ENCODE measurements at places on chromosomes 2 and 18.

GRCh38 chr2:19823507-19823906 is 78.3 kb downstream of the TTC32 start:
- no peak for DNase-seq

- no peak for DNase-seq
Measured at GRCh38 chr2:45505138-45505537, 105.9 kb downstream of the SRBD1 start.

DNA sequence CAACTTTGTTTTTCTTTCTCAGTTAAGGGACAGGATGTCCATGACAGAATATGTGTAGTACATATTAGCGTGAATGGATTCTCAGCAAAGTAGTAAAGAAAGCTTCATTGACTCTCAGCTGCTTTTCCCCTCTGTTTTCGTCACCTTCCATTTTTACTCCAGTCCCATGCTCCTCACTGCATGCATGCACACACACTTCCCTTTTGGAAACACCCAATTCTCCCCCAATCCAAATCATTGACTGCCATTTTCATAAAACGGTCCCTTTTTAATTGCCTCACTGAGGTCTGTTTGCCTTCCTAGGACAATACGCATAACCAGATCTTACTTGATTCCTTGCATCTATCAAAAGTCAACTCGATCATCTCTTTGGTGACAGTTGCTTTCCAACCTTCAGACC is 287.5 kb upstream of the PARD3B start:
- DNase-seq = no peak

- no peak for DNase-seq
Measured at GRCh38 chr18:2606335-2606734, 35.0 kb downstream of the NDC80 start.

GRCh38 chr2:104852090-104852666 is 1.7 kb upstream of the POU3F3 start:
- DNase-seq = no peak

DNA sequence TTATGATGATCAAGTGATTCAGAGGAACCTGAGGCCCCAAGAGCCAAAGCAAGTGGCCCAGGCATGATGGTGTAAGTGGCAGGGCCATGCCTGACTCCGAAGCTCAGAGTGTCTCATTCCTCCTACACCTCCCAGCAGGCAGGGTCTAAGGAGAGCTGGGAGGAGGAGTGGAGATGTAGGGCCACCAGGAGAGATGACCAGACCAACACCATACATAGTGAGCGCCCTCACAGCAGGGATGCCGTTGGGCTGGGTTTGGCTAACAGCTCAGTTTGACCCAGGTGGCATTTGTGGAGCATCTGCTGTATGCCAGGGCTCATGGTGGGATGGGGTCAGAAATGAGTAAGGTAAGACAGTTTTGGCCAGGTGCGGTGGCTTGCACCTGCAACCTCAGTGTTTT is 80.7 kb downstream of the MARCO start:
- DNase-seq = no peak

DNA sequence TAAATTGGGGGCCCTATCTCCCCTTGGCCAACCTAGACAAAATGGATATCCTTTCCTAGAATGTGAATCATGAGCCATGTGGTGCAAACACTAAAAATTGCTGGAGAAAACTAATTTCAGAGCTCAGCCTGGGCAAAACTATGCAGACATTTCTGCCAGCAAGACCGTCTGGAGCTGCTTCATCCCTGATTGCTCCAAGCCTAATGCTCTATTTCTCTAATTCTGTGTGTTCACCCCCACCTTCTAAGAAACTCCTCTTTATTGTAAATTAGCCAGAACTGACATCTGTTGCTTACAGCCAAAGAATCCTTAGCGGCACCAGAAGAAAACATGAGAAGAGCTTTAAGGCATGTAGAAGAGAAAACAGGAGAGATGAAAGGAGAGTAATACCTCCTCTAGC is 337.7 kb upstream of the CHAC2 start:
- DNase-seq = no peak

GRCh38 chr18:8424917-8425725 is 184.1 kb upstream of the RAB12 start:
- DNase-seq = no peak

GRCh38 chr2:240205348-240205747 is 64.9 kb upstream of the OTOS start:
- DNase-seq = no peak

DNA sequence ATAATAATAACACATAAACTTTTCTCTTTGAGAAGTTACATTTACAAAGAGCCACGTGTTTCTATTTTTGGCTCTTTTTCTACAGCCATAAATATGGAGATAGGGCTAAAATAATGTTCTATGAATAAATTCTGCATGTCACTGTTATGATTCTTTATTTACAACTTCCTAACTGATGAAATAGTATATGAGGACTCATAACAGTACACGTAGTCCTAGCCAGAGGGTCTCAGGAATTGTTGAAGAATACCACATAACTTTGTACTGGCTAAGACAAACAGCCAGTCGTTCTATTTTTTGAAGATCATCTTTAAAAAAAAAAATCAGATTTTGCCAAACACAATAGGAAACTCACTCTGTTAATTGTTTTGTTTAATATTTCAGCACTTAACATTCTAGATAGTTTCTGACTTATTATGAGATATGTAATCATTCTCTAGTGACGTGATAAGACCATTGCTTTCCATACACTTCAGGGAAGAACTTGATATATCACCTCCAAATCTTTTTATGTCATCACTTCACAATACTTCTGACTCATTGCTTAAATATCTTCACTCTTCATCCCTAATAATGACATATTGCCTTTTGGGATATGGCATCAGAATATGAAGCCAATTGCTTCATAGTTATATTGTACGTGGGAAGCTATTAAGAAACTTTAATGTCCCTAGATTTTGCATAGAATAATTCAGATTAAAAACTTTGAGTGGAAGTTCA is 256.1 kb downstream of the XIRP2 start:
- DNase-seq = no peak

DNA sequence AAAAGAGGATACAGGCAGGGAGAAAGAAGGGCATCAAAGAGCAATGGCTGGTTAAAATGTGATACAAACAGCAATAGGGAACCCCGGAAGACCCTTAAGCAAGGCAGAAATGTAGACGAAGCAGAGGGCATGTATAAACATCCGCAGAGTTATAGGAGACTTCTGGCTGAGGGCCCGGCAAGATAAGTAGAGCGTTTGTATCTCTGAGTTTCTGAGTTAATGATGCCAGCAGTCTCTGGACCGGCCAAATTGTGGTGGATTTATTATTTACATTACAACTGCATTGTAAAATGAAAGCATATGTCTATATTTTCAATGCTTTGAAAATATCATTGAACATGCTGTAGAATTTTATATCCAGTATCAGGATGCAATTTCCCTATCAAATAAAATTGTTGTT is 148.0 kb upstream of the KCTD1 start:
- no peak for DNase-seq

- no peak for DNase-seq
Measured at GRCh38 chr2:10521356-10522169, 73.4 kb upstream of the ODC1 start.

GRCh38 chr18:79955302-79956075 is 4.0 kb upstream of the SLC66A2 start:
- no peak for DNase-seq

- DNase-seq = no peak
Measured at GRCh38 chr18:49025426-49025766, 74.6 kb upstream of the SMAD7 start.

- DNase-seq = no peak
Measured at GRCh38 chr18:59005262-59005661, 134.4 kb upstream of the SEC11C start.

DNA sequence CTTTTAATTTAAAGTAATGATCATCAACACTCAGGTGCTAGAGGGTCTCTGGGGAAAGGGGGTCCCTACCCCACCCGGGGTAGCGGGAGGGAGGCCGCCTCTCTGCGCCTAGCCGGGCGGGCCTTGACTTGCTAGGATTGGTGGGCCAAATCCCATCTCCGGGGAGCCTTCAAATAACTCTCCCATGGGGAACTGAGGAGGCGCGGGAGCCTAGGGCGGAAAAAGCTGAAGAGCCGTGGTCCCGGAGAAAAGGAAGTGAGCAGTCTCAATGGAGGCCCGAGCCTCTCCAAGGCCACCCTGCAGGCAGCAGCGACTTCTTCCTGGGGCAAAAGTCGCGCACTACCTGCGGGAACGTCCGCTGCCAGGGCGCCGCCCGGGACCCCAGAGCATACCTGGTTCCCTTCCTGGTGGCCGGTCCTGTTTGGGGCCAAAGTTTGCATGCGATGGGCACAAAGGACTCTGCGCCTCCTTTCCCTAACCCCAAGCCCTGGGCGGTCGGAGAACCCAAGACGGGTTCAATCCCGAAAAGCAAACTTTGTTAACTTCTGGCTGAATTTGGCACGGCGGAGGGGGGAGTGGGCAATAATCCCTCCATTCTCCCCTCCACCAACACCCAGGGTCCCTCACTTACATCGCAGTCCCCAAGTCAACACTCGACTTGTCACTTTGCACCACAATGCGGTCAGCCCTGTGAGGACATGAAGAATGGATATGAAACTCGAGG is 13.6 kb downstream of the EN1 start:
- no peak for DNase-seq

- DNase-seq = no peak
Measured at GRCh38 chr2:240934701-240935102, 28.6 kb downstream of the CROCC2 start.

DNA sequence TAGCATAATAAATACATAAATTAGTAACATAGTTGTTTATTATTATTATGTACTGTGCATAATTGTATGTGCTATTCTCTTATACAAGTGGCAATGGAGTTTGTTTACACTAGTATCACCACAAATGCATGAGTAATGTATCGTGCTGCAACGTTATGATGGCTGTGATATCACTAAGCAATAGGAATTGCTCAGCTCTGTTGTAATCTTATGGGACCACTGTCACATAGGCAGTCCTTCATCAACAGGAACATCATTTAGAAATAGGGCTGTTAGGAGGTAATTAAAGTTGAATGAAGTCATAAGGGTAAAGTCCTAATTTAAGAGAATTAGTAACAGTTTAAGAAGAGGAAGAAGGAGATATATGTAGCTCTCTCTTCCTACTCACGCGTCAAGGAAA is 33.8 kb downstream of the TEX51 start:
- DNase-seq = no peak

GRCh38 chr2:11456251-11456650 is 9.7 kb downstream of the E2F6 start:
- DNase-seq = no peak

DNA sequence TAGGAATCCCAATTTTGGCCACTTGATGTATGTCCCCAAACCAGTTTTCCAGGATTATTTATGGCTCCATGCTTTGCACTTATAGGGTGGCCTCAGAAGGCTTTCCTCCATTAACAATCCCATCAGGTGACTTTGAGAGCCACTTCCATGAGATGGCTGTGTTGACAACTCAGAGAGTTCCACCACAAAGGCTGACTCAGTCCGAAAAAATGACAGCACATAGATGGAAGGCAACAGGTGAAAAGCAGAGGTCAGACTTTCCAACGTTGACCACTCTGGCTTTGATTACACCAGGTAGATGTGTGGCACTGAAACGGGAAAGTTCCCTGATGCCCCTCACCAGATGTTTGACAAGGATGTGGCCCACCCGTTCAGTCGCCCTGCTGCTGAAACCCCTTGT is 431.4 kb upstream of the TNP1 start:
- no peak for DNase-seq

DNA sequence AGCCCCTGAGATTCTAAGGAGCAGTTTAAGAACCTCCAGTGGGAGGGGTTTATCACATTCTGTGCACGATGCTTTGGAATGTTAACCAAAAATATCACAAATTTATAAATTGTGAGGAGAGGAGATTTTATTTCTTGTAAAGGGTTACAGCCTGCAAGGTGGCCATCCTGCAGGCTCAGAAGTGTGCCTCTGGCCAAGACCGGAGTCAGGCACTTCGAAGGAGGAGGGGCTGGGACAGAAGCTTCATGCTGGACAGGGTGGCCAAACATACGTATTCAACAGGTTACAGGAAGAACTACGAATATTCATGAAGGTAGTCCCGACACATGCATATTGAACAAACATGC is 144.1 kb upstream of the NCK2 start:
- no peak for DNase-seq

- DNase-seq = no peak
Measured at GRCh38 chr2:40120957-40121356, 330.9 kb downstream of the SLC8A1 start.

GRCh38 chr18:69401226-69401971 is 711 bp downstream of the DOK6 start:
- DNase-seq = no peak

GRCh38 chr2:151928380-151928779 is 100.2 kb upstream of the ARL5A start:
- DNase-seq = no peak

GRCh38 chr2:139031722-139032121 is 251.5 kb upstream of the NXPH2 start:
- no peak for DNase-seq

DNA sequence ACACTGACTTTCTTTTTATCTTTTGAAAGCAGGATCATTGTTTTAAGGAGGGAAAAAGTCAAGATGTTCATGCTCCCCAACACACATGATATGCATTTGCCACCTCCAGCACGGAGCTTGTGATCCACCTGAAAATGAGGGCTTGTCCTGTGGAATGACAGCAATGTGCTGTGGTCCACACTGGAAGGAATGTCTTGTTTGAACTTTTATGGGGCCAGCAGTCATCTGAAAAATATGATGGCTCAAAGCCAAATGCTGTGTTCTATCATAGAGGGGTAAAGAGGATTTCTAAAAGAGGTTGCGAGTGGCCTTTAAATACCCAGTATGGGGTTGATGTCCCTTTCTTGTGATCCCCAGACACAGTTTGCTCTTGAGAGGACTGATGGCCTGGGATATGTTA is 226.5 kb upstream of the SPRED2 start:
- no peak for DNase-seq

DNA sequence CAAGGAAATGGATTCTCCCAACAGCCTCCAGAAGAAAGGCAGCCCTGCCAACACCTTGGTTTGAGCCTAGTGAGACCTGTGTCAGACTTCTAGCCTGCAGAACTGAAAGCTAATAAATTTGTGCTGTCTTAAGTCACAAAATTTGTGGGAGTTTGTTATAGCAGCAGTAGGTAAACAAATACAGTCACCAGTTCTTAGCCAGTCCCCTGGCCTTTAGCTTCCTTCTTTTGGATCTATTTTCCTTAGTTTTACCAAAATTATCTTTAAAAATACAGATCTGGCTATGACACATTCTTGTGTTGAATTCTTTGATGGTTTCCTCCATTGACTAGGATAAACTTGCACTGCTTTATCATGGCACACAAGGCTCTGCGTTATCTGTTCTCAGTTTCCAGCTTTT is 697.9 kb upstream of the FANCL start:
- no peak for DNase-seq

GRCh38 chr2:237862528-237862895 is 3.1 kb downstream of the RAMP1 start:
- no peak for DNase-seq

DNA sequence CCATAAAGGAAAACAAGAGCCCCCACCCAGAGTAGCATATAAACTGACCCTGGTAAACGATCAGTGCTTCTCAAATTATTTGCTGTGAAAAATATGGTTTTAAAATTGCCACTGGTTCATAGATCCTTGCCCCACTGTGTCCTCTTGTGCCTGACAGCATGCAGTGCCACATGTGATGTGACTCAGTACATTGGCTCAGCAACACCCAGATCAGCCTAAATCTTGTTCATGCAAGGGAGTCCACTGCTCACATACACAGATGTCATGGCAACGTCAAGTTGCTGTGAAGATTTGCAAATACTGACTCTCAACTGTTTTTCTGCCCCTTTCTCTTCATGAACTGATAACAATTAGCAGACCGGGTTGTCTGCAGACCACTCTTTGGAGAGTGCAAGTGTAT is 91.0 kb downstream of the TMEM182 start:
- DNase-seq = no peak
